ENCODE measurements at places on chromosomes 2 and 18.

DNA sequence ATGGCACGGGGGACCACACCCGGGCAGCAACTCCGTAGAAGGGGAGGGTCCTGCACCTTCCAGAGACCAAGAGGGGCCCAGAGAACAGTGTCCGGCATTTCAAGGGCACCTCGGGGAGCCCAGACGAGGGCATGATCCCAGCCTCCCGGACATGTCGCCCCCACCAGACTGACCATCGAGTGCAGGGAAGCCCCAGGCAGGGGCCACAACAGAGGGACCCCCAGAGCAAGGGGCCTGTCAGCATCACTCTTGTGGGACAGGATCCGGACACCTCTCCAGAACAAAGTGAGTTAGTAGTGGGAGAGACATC is 50.4 kb upstream of the CTDP1 start:
- DNase-seq = no peak

DNA sequence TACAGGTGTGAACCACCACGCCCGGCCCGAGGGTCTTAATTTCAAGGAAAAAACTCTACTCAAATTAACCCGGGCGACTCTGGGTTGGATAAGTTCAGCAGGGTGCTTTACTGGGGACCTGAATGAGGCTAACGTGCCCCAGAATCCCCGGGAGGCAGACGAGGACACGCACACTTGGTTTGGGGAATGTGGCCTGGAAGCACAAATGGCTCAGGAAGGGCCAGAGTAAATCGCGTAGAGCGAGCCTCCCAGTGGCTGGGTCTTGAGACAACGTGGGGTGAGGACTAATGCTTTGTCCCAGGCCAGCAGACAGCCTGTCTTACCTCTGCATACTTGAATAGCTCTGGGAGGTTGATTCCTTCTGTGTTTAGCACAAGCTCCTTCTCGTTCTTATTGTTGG is 75.8 kb downstream of the POLR1A start:
- DNase-seq = no peak

- no peak for DNase-seq
Observed at GRCh38 chr2:69514819-69515218, 77.6 kb upstream of the NFU1 start.

DNA sequence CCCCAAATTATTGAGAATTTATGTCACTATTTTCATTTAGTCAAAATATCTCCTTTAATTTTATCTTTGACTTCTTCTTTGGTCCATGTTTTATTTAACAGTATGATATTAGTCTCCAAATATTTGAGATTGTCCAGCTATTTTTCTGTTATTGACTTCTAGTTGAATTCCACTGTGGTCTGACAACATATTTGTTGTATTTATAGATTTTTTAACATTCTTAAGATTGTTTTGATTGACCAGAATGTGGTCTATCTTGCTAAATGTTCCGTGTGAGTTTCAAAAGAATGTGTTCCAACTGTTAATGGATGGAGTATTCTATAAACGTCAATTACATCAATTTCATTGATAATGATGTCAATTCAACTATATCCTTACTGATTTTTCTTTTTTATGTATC is 1452.1 kb downstream of the SUCLG1 start:
- DNase-seq = no peak

DNA sequence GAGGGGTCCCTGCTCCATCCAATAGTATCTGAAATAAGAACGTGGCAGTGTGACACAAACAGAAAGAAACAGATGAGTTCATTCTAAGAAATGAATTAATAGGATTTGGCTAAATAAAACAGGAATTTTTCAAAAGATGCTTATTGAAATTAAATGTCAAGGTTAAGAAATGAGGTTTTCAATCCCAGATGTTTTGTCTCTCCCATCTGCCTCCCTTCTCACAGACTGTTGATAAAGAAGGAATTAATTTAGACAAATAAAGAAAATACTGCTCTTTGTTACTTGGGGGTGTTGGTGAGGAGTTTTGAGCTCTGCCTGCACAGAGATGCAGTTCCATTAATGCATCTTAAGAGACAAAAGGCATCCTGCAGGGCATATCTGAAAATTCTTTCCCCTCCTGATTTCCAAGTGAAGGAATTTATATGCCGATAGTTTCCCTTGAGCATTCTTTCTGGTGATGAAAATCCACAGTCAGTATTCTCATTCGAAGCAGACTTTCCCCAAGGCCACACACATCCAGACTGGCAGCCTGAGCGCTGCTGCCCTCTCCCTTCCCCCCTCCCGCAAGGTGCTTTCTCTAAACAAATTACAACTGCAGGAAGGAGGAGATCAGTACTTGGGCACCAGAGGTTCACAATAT is 385.4 kb upstream of the RND3 start:
- DNase-seq = no peak

DNA sequence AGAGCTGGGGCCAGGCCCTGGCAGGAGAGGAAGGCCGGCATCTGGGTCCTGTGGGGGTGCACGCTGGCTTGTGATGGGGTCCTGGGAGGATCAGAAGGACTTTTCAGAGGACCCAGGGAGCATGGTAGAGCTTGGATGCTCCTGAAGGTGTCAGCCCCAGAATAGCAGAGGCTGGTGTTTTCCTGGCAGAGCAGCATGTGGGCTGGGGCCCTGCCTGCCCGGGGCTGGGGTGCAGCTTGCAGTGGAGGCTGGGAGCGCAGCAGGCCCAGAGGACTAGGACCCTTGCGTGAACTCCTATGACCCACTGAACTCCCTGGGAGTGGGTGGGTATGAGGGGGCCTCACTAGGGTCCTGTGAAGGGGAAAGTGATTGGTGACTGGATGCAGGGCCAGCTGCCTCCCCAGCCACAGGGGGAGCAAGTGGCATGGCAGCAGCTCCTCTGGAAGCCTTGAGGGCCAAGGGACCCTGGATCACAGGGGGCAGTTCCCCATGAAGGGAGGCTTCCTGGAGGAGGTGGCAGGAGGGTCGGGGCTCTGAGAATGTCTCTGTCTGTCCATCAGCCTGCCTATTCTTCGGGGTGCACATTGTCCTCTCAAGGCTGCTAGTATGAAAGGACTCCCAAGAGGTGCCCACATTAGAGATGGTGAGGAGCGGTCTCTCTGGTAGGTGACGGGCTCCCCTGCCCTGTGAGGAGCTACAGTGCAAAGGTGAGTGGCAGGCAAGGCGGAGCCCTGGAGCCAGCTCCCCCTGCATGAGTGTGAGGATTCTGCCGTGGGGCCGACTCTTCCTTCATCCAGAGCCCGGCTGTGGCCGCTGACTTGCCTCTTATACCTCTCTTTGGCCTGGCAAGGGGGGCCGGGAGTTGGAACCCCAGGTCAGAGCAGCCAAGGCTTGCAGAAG is 249.0 kb downstream of the DYSF start:
- no peak for DNase-seq

All from midbrain (tissue), 1 donor.